ENCODE measurements at places on chromosomes 5 and 9. TPM values are rescaled to one million over a fixed set of nuclear protein-coding genes. Genes with fewer than 3 reads are reported as not detected.
A peak's percentile ranks its signal among the peaks of the same experiment; 100 is the strongest.

DNA sequence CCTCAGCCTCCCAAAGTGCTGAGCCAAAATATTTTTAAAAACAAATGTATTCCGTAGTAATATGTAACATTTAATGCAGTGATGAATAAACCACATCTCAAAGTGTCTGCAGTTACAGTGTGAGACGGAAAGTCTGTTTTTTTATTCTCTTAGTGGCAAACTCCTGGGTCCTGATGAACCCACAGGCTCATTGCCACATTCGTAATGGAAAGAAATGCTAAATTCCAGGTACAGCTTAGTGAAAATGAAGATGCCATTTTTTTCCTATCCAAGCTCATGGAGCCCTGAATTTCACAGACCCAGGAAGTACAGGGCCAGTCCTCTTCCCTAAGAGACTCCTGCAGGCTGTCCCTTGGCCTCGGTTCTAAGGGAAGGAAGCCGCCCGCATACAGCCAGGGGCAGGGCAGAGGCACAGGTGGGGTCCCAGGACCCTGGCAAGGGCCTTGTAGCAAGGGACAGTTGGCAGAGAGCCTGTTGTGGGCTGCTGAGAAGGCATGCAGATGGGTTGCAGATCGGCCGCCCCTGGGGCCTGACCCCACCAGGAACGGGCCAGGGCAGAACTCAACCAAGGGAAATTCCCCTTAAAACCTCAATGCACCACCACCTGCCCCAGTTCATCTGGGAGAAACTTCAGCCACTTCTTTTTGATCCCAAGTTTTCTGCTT lies 36.2 kb downstream of the IPPK start:
- H3K27ac ChIP-seq, result no peak overlapping the region
- H3K27me3 ChIP-seq, result no peaks in the 10 kb centered on the region
- peaks cover 5% of the 10 kb centered on the region for H3K4me1 ChIP-seq
- no peak for DNase-seq

Gene URM1
- 71.6 TPM for total RNA-seq

GRCh38 chr5:54022223-54022622 lies 288.1 kb downstream of the ARL15 start:
- H3K4me3 ChIP-seq, result no peak overlapping the region
- no peak for DNase-seq
- no peak overlapping the region for H3K27ac ChIP-seq
- no peaks in the 10 kb centered on the region for H3K27me3 ChIP-seq
- peaks cover 47% of the 10 kb centered on the region for H3K4me1 ChIP-seq

- peaks cover 18% of the 10 kb centered on the region for H3K4me1 ChIP-seq
- H3K27me3 ChIP-seq, result no peaks in the 10 kb centered on the region
- no peak overlapping the region for H3K4me3 ChIP-seq
- DNase-seq, result no peak
- H3K36me3 ChIP-seq, result peaks cover 7% of the 10 kb centered on the region
Observed at GRCh38 chr9:4864698-4865097, 72.0 kb downstream of the RCL1 start.

DNA sequence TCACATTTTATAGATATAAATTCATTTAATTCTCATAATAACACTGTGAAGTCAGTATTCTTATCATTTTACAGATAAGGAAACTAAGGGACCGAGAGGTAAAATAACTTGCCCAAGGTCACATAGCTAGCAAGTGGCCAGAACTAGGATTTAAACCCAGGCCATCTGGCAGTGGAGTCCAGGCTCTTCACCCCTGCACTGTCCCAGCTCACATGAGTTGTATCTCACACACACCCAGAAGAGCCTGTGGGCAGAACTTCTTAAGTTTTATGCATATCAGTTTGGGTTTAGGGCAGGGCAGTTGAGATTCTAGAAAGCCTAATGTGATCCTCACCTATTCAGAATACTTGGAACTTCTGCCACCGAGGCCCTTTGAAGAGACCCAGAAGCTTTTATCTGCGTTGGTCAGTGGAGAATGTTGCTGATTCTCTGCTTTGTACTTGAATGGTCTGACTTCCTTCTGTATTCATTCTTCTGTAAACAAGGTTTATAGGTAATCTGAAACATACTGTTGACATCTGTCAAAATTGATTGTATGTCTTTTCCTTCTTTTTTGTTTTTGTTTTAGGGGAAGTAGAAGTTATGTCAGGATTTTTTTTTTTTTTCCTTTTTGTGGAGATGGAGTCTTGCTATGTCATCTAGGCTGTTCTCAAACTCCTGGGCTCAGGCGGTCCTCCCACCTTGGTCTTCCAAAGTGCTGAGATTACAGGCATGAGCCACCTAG lies 75.8 kb downstream of the KIAA1958 start:
- H3K27me3 ChIP-seq, result no peaks in the 10 kb centered on the region
- H3K27ac ChIP-seq, result no peak overlapping the region
- no peaks in the 10 kb centered on the region for H3K36me3 ChIP-seq
- no peak for DNase-seq
- no peak overlapping the region for H3K4me3 ChIP-seq
- H3K4me1 ChIP-seq, result peaks cover 41% of the 10 kb centered on the region

GRCh38 chr9:107782789-107783188 lies 293.2 kb upstream of the KLF4 start:
- no peak overlapping the region for H3K4me3 ChIP-seq
- no peak for DNase-seq
- no peaks in the 10 kb centered on the region for H3K36me3 ChIP-seq
- peaks cover 10% of the 10 kb centered on the region for H3K4me1 ChIP-seq

DNA sequence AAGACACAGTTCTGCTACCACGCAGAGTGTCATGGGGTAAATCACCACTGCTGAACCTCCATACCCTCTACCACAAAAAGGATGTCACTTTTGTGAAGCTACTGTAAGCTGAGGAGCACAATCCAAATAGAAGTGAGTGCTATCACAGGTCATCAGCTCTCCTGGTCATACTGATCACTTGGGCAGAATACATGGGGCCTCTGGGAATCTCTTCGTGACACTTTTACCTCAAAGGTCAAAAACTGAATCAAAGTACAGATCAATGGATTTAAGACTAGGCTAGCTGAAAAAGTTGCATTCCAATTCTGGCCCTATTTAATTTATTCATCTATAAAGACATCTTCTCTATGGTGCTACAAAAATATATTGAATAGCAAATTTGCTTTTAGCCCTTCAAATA lies 115.5 kb downstream of the MPDZ start:
- no peak overlapping the region for H3K4me3 ChIP-seq
- DNase-seq, result no peak
- H3K27me3 ChIP-seq, result no peaks in the 10 kb centered on the region
- peaks cover 4% of the 10 kb centered on the region for H3K36me3 ChIP-seq

DNA sequence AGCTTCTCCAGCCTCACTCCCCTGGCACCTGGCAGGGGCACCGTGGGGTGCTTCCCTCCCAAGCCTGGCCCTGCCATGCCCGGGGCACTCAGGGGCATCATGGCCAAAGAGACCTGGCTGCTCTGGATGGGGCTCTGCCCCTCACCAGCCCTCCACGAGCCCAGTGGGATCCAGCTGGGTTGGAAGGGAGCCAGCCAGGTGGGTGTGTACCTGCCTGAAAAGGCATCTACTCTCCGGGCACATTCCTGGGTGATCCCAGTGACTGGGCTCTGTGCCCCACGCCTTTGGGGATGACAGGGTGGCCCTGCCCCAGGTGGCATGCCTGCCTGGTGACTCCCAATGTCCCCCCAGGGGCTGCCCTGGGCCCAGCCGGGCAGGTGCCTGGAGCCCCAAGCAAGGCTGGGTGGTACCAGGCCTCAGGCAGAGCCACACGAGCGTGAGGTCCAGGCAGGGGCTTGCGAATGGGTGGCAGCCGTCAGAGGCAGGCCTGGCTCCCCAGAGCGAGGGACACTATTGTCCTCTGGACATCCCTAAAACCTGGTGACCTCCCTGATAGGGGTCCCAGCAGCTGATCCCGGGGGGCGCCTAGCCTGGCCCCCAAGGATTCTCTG lies 777 bp downstream of the GPSM1 start:
- DNase-seq, result no peak
- peaks cover 22% of the 10 kb centered on the region for H3K4me1 ChIP-seq
- peak overlapping the region; percentile 98 for H3K4me3 ChIP-seq

DNA sequence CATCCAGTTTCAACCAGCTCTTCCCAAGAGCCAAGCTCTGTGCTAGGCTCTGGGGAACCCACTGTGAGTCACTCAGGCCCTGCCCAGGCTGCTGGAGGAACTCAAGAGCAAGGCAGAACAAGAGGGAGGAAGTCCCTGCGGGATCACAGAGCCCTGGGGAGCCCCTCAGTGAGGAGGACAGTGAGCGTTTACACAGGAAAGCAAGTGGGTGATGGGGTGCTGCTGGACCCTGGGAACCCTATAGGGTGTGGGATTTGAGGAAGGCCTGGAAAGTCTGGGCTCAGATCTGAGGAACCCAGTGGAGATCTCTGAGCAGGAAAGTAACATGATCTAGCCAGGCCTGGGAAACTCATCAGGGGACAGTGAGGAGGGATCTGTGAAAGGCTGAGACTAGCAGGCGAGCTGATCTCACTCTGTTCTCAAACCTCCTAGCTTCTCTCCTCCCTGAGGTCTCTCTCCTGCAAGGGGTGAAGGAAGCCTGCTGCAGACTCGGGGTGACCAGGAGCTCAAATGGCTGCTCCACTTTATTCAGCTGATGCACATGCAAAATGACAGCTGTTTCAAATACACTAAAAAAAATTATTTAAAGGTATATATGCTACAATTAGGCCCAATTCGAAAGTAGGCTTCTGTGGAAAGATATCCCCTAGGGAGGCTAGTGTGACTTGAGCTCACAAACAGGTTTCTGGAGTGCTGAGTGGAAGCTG lies 70.0 kb downstream of the SHB start:
- peaks cover 72% of the 10 kb centered on the region for H3K4me1 ChIP-seq
- H3K27me3 ChIP-seq, result peaks cover 3% of the 10 kb centered on the region
- H3K36me3 ChIP-seq, result peaks cover 9% of the 10 kb centered on the region
- peak overlapping the region; percentile 26 for H3K4me3 ChIP-seq

DNA sequence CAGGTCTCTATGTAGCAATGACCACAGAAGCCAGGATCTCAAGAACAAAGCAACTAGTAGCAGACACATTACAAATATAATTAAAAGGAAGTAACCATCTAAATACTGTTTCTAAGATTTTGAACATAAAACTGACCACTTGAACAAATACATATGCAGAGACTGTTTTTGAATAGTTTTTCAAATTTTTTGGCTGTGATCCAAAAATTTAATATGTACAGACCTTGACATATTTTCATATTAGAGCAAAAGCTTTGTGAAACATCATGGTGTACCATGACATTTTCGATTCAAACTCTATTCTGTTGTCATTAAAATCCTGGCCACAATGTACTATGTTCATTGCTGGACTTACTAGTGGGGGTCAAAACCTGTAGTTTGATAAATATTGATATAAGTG lies 126.5 kb downstream of the NUDT12 start:
- no peak for DNase-seq
- H3K27ac ChIP-seq, result no peak overlapping the region
- H3K4me3 ChIP-seq, result no peak overlapping the region
- H3K36me3 ChIP-seq, result peaks cover 45% of the 10 kb centered on the region
- H3K4me1 ChIP-seq, result peaks cover 86% of the 10 kb centered on the region

Gene SLC25A2
- 0.27 TPM for total RNA-seq

GRCh38 chr9:129141066-129142041 lies 30.1 kb downstream of the PTPA start:
- peak overlapping the region; percentile 87 for H3K4me3 ChIP-seq
- peaks cover 6% of the 10 kb centered on the region for H3K36me3 ChIP-seq
- H3K4me1 ChIP-seq, result peaks cover 87% of the 10 kb centered on the region
- H3K27ac ChIP-seq, result peak overlapping the region; percentile 97

DNA sequence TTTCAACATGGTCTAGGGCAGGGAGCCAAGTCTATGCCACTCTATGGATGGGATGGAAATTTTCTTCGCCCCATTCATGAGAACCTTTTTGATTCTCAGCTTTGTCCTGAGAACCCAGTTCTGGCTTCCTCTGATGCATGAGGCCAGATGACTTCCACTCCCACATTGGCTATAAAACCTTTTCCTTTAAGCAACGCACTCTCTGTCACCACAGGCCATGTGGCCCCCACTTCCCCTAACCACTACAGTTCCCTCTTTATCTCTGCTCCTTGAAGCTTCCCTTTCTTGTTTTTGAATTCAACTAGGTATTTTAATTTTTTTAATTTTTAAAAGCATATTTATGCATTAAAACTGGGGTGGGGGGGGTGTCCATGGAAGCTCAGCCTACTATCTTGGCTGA lies 401.3 kb downstream of the ENC1 start:
- DNase-seq, result no peak
- H3K4me3 ChIP-seq, result no peak overlapping the region
- no peaks in the 10 kb centered on the region for H3K27me3 ChIP-seq
- H3K27ac ChIP-seq, result no peak overlapping the region

- H3K27me3 ChIP-seq, result no peaks in the 10 kb centered on the region
- peaks cover 38% of the 10 kb centered on the region for H3K4me1 ChIP-seq
- no peaks in the 10 kb centered on the region for H3K36me3 ChIP-seq
- no peak overlapping the region for H3K4me3 ChIP-seq
- H3K27ac ChIP-seq, result no peak overlapping the region
- no peak for DNase-seq
Observed at GRCh38 chr5:40606077-40606765, 73.5 kb upstream of the PTGER4 start.

Gene AFAP1L1
- total RNA-seq, result 3.5 TPM

Gene TRIM7
- 3.9 TPM for total RNA-seq

Gene DMRT2
- total RNA-seq, result not detected

DNA sequence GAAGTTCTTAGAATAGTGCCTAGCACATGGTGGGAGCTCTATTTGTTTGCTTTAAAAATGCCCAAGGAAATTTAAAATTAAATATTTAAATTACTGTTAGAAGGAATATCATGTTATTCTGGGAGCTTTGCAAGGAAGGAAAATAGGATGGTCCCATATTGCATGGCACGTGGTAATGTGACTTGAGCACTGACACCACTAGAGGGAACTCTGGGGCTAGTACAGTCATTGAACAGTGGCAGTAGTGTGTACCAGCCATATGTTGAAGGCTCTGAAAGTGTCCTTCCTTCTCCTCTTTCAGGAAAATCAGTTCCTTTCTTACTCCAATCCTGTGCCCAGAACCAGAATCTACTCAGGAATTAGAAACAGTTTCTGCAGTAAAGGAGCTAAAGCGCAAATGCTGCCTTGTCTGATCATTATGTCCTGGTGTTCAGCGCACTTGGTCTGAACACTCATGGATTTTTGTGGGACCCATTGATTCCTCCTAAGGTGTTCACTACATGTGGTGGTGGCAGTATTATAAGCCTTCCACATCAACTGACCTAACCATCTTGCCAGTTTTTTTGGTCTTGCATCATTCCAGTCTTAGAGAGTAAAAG lies 54.1 kb downstream of the GDA start:
- no peak overlapping the region for H3K27ac ChIP-seq
- H3K36me3 ChIP-seq, result no peaks in the 10 kb centered on the region
- DNase-seq, result peak; percentile 38
- peaks cover 12% of the 10 kb centered on the region for H3K27me3 ChIP-seq
- H3K4me1 ChIP-seq, result no peaks in the 10 kb centered on the region
- no peak overlapping the region for H3K4me3 ChIP-seq

Gene NR5A1
- not detected for total RNA-seq

Gene GFI1B
- total RNA-seq, result not detected

DNA sequence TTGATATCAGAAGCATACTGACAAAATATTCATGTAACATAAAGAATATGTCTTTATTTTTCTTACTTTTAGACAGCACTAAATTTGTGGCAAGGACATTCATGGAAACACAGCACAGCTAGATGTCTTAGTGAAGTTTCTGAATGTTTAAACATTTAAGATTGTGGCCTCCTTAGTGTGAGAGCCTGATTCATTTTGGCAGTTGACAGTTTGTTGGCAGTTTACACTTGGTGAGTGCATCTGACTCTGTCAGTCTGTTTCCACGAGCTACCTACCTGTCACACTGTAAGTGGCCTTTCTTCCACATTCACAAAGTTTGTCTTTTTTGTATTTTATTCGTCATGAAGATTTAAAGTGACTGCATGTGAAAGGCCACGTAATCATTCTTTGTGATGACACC lies 436.8 kb downstream of the TUSC1 start:
- 0 out of 2 replicates have a peak, but pooled peaks cover 2% of the 10 kb centered on the region for H3K27me3 ChIP-seq
- H3K27ac ChIP-seq, result no peak overlapping the region
- H3K4me1 ChIP-seq, result no peaks in the 10 kb centered on the region
- H3K36me3 ChIP-seq, result peaks cover 4% of the 10 kb centered on the region
- H3K4me3 ChIP-seq, result no peak overlapping the region

Data from HFFc6 (cell line).